HuH-7 (cell line): ENCODE measurements at places on chromosomes 5 and 9.
A peak's percentile ranks its signal among the peaks of the same experiment; 100 is the strongest.

- no peak for DNase-seq
Observed at GRCh38 chr5:95564450-95564849, 9.5 kb downstream of the ARSK start.

GRCh38 chr9:84567805-84568204 lies 101.7 kb upstream of the NTRK2 start:
- no peak for DNase-seq

GRCh38 chr5:145347026-145347616 lies 488.0 kb downstream of the PRELID2 start:
- peak; percentile 15 for DNase-seq

DNA sequence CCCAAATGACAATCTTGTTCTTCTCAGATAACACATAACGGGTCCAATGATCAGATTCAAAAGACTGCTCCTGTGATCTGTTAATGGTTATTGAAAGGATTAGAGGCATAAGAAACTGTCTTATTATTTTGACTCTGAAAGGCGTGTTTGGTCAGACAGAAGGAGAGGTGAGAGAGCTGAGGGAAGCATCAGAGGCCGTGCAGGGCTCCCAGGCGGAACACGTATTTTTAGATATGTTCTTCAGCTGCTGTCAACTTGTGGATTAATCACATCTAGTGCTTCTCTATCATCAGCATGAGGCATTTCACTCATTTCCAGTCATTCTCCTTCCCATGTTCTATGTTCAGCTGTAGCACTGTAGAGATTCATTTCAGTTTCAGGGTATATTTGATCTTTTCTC lies 199.8 kb downstream of the MAPKAP1 start:
- DNase-seq: no peak

DNA sequence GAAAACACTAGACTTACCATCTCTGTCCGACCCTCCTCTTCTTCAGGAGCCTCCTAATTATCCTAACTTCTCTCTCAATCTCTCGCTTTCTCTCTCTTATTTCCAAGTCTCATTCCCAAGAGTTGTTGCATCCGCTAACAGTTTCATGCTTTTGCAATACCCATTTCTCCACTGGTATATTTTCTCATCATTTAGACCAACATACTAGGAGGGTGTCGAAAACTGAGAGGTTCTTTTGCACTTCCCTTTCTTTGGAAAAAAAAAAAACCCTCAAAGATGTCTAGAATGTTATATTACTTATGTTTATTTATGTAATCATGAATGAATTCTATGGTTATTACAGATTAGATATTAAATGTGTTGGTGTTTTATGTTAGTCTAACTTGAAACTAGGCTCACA lies 35.9 kb downstream of the SPZ1 start:
- DNase-seq: no peak

DNA sequence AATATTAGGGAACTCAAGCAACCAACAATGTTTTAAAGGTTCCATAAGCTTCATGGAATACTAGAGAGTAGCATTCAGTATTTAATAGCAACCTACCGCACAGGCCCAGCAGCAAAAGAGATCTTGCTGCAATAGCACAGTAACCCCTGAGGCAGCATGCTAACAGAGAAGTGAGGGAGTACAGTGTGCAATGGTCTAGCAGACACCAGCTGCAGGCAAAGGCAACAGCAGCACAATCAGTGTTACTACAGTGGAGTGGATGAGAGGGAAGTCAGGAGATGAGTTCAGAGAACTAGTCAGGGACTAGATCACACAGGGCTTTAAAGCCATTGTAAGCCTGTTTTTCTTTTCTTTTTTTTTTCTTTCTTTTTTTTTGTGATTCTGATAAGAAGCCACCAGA lies 2.8 kb downstream of the TICAM2 start:
- no peak for DNase-seq

- no peak for DNase-seq
Observed at GRCh38 chr9:111456529-111456928, 27.7 kb downstream of the ECPAS start.

DNA sequence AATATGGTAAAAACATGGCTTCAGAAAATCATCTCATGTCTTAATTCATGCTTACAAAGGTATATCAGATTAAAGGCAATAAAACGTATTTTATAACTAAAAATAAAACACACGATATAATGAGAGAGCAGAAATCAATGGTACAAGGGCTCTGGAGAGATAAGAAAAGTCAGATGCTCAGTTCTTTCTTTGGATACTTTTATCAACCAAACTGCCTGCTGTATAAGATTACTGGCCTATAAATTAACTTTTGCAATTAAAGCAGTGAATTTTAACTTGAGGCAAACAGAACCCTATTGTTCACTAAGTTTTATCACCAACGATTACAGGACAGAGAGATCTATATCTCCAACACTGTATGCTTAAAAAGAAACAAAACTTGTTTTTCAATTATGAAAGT lies 42.1 kb upstream of the HNRNPA0 start:
- DNase-seq: no peak

- no peak for DNase-seq
Observed at GRCh38 chr5:133830911-133831310, 137.5 kb downstream of the C5orf15 start.

DNA sequence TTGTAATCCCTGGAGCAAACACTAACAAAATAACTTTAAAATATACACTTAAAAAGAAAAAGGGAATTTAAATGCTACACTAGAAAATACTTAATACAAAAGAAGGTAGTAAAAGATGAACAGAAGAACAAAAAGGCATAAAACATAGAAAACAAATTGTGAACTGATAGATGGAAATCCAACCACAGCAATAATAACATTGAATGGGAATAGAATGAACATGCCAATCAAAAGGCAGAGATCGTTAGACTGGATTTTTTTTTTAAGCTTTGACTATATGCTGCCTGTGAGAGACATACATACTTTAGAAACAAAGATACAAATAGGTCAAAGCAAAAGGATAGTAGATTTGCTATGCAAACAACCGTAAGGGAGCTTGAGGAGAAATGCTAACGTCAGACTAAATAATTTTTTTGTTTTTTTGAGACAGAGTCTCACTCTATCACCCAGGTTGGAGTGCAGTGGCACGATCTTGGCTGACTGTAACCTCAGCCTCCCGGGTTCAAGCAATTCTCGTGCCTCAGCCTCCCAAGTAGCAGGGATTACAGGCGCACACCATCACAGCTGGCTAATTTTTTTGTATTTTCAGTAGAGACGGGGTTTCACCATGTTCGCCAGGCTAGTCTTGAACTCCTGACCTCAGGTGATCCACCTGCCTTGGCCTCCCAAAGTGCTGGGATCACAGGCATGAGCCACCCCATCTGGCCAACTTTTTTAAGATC lies 6.5 kb downstream of the ABO start:
- DNase-seq: no peak

- DNase-seq: no peak
Observed at GRCh38 chr9:125767349-125767748, 20.2 kb downstream of the PBX3 start.

GRCh38 chr9:13502484-13502883 lies 223.0 kb upstream of the MPDZ start:
- no peak for DNase-seq

DNA sequence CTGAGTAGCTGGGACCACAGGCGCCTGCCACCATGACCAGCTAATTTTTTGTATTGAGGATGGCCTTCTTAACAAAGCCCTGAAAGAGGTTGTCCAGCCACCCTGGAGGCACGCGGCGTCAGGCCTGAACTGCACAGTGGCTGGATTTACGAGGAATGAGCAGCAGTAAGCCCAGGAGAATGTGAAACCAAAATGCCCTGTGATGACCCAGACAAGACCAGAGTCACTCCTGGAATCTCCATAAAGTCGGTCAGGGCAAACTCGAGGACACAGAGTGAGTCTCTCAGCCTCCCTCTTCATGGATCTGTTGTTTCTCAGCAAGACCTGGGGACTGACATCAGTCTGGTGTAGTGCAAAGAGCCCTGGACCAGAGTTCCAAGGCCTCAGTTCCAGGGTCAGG lies 53.2 kb upstream of the C5orf58 start:
- no peak for DNase-seq

DNA sequence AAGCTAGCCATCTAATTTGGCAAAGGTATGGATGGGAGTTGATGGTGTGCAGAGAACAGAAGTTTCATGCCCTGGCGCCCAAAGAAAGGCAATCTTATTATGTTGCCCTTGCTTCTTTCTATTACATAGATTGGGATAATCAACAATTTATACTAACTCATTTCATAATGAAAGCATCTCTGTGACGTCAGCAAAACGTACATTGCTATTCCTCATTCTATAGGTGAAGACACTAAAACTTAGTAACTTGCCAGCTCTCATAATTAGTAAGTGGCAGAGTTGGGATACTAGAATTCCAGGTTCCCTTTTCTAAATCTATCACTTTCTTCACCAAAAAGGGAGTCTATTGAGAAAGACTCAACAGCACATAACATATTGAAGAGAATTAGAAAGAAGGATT lies 374.8 kb downstream of the NR2F1-AS1 start:
- DNase-seq: no peak

DNA sequence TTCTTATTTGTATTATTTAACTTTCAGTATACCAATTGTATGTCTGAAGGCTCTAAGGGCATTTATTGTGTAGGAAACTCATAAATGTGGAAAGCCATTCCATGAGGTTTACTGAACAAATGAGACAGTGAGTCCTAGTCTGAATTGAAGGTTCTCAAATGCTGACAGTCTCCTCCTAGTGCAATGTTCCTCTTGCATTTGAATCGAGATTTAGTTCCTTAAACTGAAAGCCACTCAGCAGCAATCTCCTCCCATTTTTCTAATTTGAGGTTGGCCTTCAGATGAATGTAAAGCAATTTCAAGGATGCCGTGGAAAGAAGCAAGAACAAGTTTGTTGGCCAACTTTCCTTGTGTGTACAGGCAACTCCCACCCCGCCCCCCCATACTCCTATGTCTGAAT lies 493.2 kb upstream of the KLF4 start:
- no peak for DNase-seq

DNA sequence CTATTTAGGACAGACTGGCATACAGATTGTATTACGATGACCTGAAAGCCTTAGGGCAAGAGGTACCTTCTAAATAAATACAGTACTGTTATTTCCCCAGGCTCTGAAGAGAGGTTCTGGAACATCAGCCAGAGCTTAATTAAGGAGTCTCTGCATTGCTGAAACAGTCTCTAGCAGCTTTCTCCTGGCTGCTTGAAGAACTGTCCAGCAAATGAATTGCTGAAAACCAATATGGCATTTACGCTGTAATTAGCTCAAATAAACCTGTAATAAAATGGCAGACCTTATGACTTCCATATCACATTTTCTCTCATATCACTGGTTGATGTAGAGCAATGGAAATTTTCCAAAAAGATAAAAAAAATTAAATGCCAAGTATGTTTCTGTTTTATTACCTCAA lies 636.3 kb downstream of the GABRG2 start:
- no peak for DNase-seq

- no peak for DNase-seq
Observed at GRCh38 chr5:12214267-12215015, 310.2 kb upstream of the CTNND2 start.
